SHP77 treated with DMSO at 0.1 percent for 48 hours (cell line): ENCODE measurements at places on chromosomes 1 and 21.

DNA sequence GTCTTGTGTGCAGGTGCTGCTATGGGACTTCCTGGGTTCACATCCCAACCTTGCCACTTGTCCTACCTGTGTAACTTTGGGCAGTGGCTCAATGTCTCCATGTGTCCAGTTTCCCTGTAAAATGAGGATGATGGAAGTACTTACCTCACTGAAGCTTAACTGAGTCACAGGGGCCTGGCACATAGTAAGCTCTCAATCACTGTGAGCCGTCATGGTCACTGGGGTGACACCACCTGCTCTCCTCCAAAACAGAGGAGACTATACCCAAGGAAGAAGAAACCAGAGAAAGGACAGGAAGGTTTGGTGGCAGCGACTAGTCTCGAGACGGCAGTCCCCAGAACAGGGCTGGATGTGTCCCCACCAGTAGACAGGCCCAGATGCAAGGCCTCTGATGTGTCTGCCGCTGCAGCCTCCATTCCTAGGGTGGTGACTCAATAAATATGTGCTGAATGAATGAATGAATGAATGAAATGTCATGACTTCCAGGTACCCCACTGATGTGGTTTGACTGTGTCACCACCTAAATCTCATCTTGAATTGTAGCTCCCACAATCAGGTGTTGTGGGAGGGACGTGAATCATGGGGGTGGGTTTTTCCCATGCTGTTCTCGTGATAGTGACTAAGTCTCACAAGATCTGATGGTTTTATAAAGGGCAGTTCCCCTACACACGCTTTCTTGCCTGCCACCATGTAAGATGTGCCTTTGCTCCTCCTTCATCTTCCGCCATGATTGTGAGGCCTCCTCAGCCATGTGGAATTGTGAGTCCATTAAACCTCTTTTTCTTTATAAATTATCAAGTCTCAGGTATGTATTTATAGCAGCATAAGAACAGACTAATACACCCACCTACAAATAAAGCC, 13.0 kb upstream of the LRP8 start:
- DNase-seq, result no peak

DNA sequence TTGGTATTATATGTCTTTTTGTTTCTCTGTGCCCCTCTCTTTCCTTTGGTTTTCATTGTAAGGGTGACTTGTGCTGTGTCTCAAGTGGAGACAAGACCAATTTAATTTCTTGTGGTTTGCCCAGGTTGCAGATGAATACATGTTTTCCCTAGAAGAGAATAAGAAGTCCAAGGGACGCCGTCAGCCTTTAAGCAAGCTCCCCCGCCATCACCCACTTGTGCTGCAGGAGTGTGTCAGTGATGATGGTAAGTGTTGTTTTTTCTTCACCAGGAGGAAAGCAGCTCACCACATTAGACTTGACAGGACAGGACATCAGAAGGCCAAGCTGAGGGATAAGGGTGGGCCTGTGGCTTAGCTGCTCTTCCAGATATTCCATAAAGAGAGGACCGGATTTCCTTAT, 23.8 kb upstream of the ST3GAL3 start:
- DNase-seq, result no peak

DNA sequence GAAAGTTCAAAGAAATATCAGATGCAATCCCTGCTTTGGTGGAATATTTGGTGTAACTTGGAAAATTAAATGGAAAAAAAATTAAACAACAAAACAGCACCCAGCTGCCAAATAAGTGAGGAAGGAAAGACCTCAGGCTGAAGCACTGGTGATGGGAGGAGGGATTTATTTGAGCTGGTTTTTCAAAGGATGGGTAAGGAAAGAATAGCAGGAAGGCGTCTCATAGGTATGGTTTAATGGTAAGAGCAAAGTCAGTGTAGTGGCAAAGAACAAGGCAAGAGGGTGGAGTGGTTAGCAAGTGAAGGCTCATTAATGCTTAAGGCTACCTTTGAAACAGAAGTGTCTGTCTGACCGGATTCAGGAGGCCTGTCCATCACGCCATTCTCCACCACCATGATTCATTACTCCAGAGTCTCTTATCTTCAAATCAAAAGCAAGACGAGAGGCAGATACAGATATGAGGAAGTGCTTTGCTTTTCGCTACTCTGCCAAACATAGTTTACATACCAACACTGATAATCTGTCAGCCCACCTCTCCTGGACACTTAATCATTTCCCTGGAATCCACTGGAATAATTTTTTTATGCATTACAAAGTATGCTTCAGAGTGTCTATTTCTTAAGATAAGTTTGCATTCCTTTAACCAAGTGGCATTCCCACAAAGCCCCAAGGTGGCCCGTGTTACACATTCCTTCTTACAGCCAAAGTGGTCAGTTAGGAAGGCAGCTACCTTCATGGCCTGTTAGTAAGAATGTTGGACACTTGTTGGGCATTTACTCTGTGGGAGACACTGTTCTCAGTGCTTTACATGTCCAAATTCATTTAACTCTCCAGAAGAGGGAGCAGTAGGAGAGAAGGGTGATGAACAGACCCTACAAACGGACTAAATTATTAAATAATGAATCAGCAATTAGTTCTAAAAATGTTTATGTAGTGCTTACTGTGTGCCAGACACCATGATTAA, 146.6 kb downstream of the ROR1 start:
- no peak for DNase-seq

GRCh38 chr1:62286786-62287224, 32.4 kb downstream of the KANK4 start:
- no peak for DNase-seq

DNA sequence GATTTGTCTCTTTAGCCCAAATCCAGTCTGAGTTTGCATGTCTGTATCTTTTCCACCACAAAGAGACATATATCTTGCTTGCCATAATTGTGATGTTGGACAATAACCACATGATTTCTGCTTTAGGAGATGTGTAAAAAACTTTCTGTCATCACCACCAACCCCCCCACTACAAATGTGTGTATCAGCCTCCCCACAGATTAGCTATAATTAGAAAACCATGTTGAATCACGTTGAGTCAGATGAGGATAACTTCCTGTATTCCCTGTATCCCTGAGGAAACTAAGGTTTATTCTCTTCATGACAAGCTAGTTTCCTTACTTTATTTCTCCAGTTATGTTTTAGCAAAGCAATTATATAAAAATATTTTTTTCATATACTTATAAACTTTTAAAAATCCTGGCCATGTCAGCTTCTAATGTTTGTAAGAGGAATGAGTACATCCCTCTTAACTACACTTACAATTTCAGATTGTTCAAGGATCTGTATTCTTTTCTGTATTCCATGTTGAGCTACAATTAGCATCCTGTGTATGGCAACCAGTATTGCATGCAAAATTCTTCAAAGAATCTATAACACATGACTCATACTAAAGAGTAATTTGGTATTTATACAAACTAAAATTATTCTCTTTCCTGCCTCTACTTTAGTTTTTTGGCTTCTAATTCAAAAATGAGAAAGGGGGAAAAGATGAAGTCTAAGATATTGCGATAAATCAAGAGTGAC, 143.0 kb downstream of the FMN2 start:
- DNase-seq, result no peak

GRCh38 chr1:187045371-187045770, 216.6 kb downstream of the PLA2G4A start:
- no peak for DNase-seq

DNA sequence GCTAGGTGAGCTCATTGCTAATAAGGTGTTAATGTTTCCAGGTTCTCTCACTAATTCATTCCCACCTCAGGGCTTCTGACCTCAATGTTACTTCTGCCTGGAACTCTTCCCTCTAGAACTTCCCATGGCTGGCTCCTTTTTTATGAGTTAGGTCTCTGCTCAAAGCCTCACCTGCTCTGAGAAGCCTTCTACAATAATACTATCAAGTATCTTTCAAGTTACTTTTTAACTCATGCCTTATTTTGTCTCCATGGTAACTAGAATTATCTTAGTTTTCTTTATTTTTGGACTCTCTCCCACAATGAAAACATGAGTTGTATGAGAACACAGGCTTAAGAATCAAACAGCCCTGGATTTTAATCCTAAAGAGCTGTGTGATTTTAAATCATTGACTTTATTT, 3.5 kb upstream of the C1orf52 start:
- no peak for DNase-seq

DNA sequence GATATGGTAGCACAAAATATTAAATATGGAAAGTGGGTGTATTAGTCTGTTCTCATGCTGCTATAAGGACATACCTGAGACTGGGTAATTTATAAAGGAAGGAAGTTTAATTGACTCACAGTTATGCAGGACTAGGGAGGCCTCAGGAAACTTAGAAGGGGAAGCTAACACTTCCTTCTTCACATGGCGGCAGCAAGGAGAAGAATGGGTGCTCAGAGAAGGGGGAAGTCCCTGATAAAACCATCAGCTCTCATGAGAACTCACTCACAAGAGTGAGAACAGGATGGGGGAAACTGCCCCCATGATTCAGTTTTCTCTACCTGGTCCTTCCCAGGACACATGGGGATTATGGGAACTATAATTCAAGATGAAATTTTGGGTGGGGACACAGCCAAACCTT, 15.8 kb upstream of the BACE2 start:
- DNase-seq, result no peak

- no peak for DNase-seq
Measured at GRCh38 chr1:83131692-83131955, 867.3 kb downstream of the TTLL7 start.

DNA sequence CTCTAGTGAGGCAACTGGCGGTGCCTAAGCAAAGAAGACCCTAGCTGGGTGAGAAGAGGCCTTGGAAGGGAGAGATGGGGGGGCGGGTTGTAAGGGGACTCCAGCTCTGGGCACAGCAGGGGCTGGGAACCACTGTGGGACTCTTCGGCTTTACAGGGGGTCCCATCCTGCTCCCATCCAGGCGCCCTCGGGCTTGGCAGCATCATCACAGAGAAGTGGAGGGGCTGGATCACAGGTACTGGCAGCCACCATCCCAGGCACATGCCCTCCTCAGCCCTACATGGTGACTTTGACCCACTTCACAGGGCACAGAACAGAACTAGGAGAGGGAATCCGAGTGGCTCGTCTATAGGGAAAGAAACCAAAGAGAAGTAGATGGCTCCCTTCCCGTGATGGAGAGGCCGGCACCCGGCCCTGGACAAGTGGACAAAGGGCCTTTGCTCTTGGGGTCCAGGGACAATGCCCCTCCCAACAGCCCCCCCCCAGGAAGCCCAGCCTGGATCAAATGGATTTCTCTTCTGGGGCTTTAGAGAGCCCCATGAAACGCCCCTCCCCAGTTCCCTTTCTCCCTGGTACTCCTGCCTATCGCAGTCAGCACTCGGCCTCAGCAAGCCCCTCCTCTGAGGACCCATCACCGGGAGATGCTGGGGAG, 54.0 kb upstream of the ECE1 start:
- no peak for DNase-seq

- DNase-seq, result no peak
Measured at GRCh38 chr1:165300400-165300903, 56.1 kb downstream of the LMX1A start.

DNA sequence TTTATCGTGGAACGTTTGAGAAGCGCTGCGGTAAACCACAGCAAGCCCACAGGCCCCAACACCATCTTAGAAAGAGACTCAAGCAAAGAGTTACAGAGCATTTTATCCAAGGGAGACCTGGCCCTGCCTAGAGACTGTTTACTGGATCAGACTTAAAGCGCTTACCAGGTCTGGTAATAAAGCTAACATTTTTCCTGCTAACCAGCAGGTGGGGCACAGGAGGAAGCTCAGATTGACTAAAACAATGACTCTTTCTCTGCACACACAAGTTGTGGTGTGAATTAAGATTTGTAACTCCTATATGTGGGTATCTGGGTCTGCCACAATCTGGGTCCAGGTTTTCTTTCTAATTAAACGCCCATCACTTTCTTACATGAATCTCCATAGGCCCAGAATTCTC, 136.5 kb upstream of the ETS2 start:
- DNase-seq, result no peak

- DNase-seq, result no peak
Measured at GRCh38 chr1:211126622-211127021, 7.3 kb downstream of the KCNH1 start.

GRCh38 chr1:114009393-114009792, 30.1 kb downstream of the OLFML3 start:
- no peak for DNase-seq

DNA sequence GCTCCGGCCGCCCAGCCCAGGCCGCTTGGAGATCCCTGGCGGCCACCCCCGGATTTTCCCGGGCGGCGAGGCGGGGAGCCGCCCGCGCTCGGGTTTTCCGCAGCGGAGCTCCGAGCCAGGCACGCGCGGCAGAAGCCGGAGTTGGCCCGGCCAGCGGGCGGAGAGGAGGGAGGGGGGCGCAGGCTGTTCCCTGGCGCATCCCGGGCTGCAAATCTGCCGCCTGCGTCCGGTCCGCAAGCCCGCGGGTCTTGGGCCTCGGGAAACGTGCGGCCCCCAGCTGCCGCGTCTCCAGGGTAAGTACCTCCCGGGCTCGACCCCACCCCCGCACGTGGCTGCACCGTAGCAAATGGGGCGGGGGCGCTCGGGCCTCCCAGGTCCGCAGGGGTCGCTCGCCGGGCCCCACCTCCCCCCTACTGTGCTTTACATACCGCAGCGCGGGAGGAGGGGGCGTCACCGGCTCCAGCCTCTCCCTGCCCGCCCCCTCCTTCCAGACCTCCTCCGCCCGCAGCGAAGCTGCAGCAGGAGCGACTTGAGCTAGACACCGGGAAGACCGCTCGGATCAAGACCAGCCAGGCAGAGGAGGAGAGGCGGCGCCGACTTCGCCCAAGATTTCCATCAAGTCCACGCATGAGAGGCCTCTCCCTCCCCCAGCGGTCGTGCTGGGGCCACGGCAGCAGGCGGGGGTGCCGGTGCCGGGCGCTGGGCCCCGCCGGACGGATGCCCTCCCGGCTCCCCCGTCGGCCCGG, 1.6 kb downstream of the TMEM200B start:
- DNase-seq, result no peak

GRCh38 chr1:19606817-19607642, 37.1 kb upstream of the NBL1 start:
- no peak for DNase-seq

GRCh38 chr21:25097648-25098047, 509.6 kb downstream of the MRPL39 start:
- DNase-seq, result no peak

DNA sequence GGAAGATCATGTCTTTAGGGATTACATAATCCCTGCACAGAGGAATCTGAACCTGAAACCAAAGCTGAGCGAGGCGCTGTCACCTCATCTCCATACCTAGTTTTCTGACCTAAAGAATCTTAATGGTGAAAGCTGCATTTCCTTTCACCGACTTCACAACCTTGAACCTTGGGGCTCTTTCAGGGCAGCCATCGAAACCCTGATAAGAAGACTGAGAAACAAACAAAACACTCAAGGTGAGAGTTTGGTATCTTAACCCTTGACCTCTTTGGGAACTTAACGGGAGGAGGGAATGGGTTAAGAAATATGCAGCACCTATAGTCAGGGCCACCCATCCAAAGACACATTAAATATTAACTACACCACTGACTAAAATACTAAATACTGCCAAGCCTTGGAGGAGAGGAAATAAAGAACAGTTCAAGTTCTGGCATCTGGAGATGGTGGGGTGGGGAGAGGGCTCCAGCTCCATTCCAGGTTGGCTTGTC, 2.0 kb downstream of the C1orf116 start:
- DNase-seq, result no peak
